SW 1271 (cell line): ENCODE measurements at places on chromosomes 16 and 17.
A peak's percentile ranks its signal among the peaks of the same experiment; 100 is the strongest.

GRCh38 chr17:38730526-38731379, 612 bp downstream of the CISD3 start:
- DNase-seq = no peak

- DNase-seq = no peak
These were observed 42.6 kb upstream of the CHMP6 start for GRCh38 chr17:80948976-80949450.

DNA sequence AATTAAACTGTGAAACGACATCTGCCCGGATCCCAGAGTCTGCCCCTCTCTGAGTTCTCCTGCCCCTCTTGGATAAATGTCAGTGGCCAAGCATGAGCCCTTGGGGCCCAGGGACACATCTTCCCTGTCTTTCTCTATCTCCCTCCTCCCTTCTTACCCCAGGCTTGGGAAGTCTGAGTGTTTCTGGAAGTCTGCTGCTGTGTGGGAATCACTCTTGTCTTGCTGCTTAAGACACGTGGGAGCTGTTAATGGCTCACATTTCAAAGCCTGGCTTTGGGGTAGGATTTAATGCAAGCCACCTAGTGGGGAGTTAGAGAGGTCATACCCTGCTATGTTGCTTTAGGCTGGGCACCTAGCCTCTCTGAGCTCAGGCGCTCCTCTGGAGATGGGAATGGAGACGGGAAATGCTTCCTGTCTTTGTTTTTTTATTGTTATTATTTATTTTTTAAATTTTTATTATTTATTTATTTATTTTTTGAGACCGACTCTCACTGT, 218.5 kb upstream of the CIBAR2 start:
- peak; percentile 40 for DNase-seq

GRCh38 chr16:51937771-51938170, 609.2 kb downstream of the TOX3 start:
- DNase-seq = no peak

- DNase-seq = no peak
These were observed 45.3 kb downstream of the MPRIP start for GRCh38 chr17:17087424-17088015.

GRCh38 chr17:28370035-28370743, at the start of gene VTN:
Gene VTN (minus strand): TSS chr17:28370307. CDS start chr17:28370203, 104 bp downstream.
- DNase-seq = no peak

GRCh38 chr17:43661699-43662412, at the start of gene MEOX1:
Gene MEOX1 (minus strand): TSS chr17:43661922. CDS start chr17:43661534, 388 bp downstream.
- DNase-seq = no peak

- DNase-seq = no peak
These were observed 256.3 kb upstream of the ZFHX3 start for GRCh38 chr16:73304008-73304774.

DNA sequence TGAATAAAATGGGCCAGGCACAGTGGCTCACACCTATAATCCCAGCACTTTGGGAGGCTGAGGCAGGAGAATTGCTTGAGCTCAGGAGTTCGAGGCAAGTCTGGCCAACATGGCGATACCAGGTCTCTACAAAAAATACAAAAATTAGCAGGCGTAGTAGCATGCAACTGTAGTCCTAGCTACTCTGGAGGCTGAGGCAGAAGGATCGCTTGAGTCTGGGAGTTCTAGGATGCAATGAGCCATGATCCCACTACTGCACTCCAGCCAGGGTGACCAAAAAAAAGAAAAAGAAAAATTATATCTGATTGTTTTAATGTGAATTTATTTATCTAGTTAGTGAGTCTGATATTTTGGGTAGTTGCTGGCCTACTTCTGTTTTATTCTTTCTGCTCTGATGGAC, 7.0 kb downstream of the IL34 start:
- DNase-seq = no peak
